Spinal cord (tissue), 10 donors: ENCODE measurements at places on chromosomes 1 and 21.
A peak's percentile ranks its signal among the peaks of the same experiment; 100 is the strongest.

DNA sequence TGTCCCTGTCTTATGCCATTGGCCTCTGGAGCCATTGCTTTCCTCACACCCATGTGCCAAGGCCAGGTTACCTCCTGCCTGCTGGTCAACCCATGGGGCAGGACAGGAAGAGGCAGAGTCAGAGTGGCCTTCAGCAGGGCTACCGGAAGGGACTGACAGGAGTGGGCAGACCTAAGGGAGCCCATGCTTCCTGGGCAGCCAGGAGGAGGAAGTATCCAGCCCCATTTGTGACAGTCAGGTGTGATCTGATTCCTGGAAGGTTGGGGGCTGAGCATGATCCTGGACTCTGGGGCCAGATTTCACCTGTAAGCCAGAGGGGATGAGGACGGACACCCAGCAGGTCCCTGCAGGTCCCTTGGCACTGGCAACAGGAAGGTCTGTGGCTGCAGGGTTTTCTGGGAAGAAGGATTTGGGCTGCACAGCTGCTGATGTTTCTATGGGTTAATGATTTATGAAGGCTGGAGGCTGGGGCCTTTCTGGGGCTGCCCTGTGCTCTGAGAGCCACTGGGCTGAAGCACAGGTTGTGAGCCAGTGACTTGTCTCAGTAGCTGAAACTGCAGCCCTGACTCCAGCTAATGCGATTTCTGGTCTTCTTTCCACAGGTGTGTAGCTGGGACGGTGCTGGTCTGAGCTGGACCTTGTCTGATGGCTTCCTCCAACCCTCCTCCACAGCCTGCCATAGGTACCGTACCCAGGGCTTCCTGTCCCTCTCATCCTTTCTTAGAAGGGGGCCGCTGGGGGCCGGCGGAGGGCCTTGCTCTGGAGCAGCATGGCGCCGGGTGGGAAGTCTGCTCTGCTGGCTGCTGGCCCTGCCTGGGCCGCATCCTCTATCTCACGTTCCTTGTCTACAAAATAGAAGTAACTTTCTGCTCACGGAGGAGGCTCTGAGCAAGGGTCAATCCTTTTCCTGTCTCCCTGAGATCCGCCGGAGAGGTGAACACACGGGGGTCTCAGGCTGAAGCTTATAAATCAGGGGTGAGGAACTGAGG lies 40.7 kb downstream of the ARHGEF10L start:
- no peak for DNase-seq

- DNase-seq: no peak
These were observed 28.4 kb downstream of the ELF3 start for GRCh38 chr1:202038688-202039346.

- DNase-seq: no peak
These were observed 207.2 kb downstream of the PBX1 start for GRCh38 chr1:164765992-164766720.

- DNase-seq: no peak
These were observed 2.9 kb downstream of the DIPK1A start for GRCh38 chr1:92958203-92958970.

GRCh38 chr1:115757856-115758255 lies 10.7 kb downstream of the CASQ2 start:
- DNase-seq: no peak

- DNase-seq: no peak
These were observed 15.8 kb downstream of the CTSS start for GRCh38 chr1:150749720-150750311.

- DNase-seq: peak; percentile 86
These were observed 18.7 kb upstream of the AK2 start for GRCh38 chr1:33055210-33056008.

DNA sequence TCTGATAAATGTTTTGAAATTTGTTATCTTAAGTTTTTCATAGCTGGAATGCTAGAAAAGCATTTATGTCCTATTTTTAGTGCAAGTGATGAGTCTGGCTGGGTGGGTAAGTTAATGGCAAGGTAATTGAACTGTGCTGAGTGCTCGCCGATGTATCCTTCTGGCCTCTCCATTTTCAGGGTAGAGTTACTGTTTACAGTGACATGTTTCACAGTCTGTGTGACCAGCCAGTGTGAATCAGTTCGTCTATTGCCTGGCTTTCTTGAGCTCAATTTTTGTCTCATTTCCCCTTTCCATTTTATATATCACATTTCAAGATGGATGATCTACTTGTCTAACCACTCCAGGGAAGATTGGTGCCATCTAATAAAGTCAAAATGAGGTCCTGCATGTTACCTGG lies 44.1 kb downstream of the ITSN1 start:
- DNase-seq: no peak

DNA sequence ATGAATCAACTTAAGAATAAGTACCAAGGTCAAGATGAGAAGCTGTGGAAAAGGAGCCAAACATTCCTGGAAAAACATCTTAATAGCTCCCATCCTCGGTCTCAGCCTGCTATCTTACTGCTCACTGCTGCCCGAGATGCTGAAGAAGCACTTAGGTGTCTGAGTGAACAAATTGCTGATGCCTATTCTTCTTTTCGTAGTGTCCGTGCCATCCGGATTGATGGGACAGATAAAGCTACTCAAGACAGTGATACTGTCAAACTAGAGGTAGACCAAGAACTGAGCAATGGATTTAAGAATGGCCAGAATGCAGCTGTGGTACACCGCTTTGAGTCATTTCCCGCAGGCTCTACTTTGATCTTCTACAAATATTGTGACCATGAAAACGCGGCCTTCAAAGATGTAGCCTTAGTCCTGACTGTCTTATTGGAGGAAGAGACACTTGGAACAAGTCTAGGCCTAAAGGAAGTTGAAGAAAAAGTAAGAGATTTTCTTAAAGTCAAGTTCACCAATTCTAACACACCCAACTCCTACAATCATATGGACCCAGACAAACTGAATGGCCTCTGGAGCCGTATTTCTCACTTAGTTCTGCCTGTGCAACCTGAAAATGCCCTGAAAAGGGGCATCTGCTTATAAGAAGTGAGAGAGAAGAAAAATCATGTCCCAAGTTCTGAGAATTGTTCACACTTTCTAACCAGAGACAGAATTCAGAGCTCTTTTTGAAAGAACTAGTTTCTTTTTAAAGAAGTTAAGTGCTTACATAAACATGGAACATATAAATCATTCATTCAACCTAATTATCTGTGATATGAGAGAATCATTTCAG lies 35.7 kb downstream of the TOR1AIP1 start:
- no peak for DNase-seq

DNA sequence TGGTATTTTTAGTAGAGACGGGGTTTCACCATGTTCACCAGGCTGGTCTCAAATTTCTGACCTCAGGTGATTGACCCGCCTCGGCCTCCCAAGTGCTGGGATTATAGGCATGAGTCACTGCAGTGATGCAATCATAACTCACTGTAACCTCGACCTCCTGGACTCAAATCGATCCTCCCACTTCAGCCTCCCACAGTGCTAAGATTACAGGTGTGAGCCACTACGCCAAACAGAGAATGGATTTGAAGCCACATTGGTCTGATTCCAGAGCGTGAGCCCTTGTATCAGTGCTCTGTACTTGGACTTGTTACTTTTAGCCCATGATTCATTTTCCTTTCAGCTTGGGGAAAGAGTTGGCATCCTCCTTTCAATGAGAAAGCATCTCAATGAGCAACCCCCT lies 14.9 kb upstream of the ZNF683 start:
- no peak for DNase-seq
